CD4-positive, alpha-beta T cell treated with Interleukin-15 for 4 hours (primary cell): ENCODE measurements at places on chromosomes 3 and 15.

- no peak for DNase-seq
Measured at GRCh38 chr3:126481808-126482502, 6.3 kb upstream of the ZXDC start.

- no peak for DNase-seq
Measured at GRCh38 chr15:76930831-76931396, 635 bp upstream of the RCN2 start.

- DNase-seq = no peak
Measured at GRCh38 chr15:60591496-60592370, 112.8 kb upstream of the ICE2 start.

DNA sequence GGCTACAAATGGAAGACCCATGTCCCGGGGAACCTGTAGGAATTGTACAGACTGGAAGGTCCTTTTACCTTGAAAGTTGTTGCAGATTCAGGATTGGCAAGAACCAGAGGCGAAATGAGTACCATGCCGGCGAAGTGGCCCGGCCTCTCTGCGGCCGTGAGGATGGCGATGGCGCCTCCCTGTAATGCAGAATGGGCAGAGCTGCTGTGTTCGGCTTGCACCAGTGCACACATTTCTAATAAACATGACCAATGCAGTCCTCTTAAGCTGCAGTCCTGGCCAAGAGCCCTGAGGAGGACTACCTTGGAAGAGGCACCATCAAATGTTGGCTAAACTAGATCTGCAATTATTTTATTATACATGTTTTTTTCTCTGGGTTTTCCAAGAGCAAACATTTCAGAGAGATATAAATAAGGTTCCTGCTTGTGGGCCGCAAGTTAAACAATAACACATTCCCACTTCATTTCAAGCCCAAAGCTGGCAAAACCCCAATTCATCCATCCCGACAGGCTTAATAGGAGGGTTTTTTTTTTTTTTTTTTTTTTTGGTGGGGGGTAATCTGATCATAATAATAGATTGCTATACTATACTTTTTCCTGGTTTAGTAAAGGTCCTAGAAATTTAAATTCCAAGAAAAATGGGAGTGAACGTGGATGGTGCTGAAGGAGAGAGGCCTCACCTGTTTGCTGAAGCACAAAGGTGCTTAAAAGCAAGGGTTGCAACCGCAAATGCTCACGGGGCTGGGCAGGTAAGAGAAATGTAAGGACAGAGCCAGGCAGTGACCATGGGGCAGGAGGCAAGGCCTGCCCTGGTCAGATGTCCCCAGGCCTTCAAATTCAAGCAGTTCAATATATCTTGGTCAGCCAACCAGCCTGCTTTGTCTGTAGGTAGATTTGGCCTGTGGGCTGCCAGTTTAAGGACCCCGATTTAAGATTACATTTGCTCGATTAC is 48.5 kb downstream of the ABTB1 start:
- DNase-seq = no peak

- DNase-seq = no peak
Measured at GRCh38 chr3:195258449-195259153, 12.4 kb downstream of the XXYLT1 start.

GRCh38 chr3:150346981-150347863 is 60.9 kb upstream of the TSC22D2 start:
- no peak for DNase-seq

GRCh38 chr3:81874738-81875137 is 113.3 kb upstream of the GBE1 start:
- no peak for DNase-seq

- no peak for DNase-seq
Measured at GRCh38 chr15:96064351-96064756, 266.1 kb upstream of the NR2F2 start.

DNA sequence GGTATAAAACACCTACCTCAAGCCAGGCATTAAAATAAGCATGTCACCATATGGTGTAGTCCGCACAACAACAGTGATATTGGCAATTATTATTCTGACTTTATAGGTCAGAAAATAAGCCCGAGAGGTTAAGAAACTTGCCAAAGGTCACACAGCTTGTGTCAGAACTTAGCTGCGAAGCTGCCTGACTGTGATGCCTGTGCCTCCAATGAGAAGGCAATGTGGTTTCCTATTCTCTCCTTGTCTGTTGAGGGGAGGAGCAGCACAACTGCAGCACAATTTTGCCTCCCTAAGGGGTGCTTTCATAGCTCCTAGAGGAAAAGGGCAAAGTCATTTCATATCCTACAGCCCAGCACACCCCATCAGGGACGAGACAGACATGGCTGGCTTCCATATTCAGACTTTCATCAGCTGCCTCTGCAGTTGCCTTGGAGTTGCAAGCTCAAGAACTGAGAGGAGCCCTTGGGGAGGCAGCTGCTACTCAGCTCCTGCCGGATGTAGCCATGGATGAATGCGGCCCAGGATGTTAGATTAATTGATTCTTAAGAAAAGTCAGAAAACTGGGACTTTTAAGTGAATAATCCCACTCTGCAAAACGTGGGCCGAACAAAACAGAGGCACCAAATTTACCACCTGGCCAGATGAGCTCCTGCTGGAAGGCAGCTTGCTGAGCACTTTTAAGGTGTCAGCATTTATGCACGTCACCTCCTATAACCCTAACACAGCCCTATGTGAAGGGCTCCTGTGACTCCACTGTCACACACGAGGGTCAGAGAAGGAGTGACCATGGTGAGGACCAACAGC is 38.5 kb downstream of the MYO5C start:
- peak; percentile 9 for DNase-seq

- DNase-seq = no peak
Measured at GRCh38 chr3:139482206-139482605, 5.9 kb upstream of the RBP2 start.

DNA sequence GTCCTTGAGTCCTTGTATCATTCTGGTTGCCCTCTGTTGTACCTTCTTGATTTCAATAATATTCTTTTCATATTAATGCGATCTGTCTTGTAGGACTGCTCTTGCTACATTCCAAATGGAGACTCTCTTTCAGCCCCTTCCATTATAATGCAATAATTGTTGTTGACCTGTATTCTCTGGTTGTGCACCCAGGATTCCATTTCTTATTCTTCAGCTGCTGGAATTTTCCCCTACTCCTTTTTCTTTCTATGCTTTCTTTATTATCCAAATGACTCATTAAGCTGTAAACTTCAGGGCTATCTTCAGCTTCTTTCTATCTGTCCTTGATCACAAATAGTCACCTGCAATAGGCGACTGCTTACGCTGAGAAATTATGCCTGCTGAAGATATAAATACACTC is 321.5 kb downstream of the SATB1 start:
- DNase-seq = no peak

- no peak for DNase-seq
Measured at GRCh38 chr3:32816439-32817256, 1.1 kb upstream of the TRIM71 start.

GRCh38 chr15:38530113-38530512 is 34.5 kb downstream of the RASGRP1 start:
- DNase-seq = peak; percentile 46

- DNase-seq = peak; percentile 17
Measured at GRCh38 chr3:167750272-167750971, 14.9 kb downstream of the SERPINI1 start.

DNA sequence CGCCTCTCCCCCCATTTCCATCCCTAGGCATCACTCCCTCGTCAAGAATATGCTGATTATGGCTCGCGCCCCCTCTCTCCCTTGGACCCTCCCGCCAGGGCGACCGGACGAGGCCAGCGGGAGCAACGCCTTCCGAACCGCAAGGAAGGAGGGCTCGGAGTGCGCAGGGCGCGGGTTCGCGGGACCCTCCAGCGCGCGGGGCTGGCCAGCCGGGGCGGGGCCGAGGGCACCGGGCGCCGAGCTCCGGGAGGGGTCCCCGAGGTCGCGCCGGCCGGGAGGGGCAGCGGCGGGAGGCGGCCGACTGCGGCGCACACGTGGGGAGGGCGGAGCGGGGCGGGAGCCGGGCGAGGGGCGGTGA is 483 bp downstream of the EHD4 start:
- no peak for DNase-seq

DNA sequence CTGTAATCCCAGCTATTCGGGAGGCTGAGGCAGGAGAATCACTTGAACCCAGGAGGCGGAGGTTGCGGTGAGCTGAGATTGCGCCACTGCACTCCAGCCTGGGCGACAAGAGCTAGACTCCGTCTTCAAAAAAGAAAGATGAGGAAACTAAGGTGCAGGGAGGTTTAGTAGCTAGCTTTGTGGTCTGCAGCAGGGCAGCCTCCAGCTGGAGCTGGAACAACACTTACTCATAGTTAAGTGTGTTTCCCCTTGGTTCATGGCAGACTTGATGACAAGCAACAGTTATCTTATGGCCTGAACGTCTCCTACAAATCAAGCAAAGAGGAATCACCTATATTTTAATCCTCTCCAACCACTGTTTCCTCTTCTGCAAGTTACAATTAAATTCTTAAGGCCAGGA is 12.6 kb downstream of the KAT2B start:
- DNase-seq = no peak

DNA sequence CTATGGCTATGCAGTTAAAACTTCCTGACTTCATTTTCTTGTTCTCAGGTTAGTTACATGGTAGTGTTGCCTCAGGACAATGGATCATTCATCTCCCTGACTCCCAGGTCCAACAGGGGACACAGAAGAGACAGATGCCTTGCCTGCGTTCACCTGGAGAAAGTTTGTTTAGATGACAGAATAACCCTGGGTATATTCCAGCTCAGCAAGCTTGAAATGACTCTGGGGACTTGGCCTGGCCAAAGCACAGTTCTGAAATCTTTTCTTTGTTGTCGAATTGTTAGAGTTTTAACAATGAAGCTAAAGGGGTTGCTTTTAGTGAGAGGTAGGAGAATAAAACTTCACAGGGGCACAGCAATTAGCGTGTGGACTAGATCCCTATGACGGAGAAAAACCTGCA is 206.1 kb downstream of the PDZRN3 start:
- no peak for DNase-seq

DNA sequence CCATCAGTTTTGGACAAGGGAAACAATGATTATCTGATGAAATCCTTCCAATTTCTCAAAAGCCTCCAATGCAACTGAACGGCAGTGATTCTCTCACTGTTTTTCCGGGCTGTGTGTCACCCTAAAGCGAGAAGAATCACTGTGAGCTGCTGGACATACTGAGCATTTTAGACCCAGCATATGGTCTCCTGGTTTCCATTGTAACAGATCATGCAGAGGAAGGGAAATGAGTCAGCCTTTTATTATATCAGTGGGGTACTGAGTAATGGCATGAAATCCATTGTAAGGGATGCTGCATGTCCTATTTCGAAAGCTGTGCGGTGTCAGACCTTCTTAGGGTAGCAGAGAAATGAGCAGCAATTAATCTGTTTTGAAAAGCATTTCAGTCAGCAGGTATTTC is 287.1 kb downstream of the IL5RA start:
- no peak for DNase-seq

- DNase-seq = no peak
Measured at GRCh38 chr3:44848634-44849033, 13.1 kb upstream of the TMEM42 start.

DNA sequence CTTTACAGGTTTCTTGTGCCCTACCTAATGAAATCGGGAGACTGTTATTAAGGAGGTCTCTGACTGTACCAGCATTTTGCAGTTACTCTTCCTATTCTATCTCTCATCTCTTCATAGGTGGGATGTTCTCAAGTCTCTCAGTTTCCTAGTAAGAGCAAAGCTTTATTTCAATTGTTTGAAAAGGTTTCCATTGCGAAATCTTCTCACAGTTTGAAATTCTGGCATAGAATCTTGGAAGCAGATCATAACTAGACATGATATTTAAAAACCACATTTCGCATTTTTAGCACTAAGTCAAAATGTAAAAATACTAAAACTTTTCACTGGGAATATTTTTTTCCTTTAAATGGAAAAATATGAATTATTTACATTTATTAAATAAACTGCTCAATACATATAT is 1311.4 kb downstream of the ROBO2 start:
- DNase-seq = no peak

- DNase-seq = no peak
Measured at GRCh38 chr15:81885135-81885534, 160.7 kb downstream of the MEX3B start.

GRCh38 chr3:111541911-111542483 is at the start of gene CD96:
TSS of gene CD96 (plus strand) at chr3:111542197. CDS start at chr3:111542249, 52 bp downstream.
- DNase-seq = peak; percentile 86

DNA sequence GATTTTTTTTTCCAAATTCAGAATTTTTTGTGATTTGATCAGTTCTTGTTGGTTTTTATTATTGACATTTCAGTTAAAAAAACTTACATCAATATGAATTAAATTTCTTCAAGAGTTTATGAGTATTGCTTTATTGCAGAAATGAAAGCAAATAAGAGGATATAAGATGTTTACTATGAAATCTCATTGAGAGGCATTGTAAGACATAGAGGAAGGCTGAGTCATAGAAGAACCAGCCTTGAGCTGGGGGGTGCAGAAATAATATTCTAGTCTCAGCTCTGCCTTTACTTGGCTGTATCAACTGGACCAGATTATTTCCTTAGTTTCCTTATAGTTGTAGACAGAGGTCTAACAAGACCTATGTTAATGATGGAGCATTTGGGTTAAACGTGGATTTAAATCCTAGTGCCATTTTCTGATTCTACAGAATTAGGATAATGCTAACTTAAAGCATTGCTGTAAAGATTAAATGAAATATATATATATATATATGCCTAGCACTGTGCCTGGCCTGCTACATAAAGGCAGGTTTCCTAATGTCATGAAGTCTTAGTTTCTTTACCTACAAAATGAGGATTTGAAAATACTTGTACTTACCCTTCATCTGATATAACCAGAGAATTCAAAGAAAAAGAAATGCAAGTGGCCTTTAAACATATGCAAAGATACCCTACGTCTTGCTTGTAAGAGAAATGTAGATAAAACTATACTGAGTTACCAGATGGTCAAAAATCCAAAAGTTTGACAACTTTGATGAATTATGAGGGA is 7.3 kb downstream of the FAM98B start:
- DNase-seq = no peak

DNA sequence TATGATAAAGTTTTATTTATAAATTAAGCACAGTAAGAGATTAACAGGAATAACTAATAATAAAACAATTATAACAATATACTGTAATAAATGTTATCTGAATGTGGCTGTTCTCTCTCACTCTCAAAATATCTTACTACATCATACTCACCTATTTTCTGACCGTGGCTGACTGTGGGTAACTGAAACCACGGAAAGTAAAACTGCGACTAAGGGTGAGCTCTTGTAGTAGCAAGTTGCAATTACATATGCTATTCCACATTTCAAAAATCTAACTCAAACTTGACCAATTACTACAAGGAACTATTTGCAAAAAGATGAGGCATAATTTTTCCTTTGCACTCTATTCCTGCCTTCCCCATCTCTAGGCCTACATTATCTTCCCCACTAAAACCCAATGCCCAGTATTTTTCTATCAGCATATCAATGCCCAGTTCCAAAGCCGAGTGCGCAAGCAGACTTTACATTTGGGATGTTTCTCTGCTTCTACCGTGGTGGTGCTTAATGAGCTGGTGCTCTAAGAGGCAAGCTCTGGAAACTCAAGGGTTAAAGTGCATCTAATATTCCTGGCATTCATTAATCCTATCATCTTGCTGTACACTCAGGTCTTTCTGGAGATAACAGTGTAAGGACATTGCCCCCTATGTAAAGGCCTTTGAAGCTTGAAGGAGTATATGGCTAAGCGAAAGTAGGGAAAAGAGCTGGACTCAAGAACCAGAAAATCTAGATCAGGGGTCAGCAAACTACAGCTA is 6.7 kb downstream of the PCYT1A start:
- DNase-seq = no peak

- DNase-seq = no peak
Measured at GRCh38 chr3:42014921-42015533, 53.1 kb upstream of the ULK4 start.
